Psoas muscle (tissue), 8 donors: ENCODE measurements at places on chromosomes 7 and 10. TPM values are rescaled to one million over a fixed set of nuclear protein-coding genes. Genes with fewer than 3 reads are reported as not detected.

DNA sequence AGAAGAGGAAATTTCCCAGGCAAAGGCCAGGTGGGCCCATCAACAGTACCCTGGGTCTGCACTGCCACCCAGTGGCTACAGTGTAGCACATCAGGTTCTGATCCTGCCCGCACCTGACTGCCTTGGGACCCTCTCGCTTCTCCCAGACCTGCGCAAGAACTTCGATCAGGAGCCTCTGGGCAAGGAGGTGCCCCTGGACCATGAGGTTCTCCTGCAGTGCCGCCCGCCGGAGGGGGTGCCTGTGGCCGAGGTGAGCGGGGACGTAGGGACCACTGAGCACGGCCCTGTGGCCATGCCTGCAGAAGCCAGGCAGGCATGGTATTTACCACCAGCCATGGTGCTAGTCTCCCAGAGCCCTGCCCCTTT lies 33.9 kb upstream of the SLC29A3 start:
- peak; percentile 48 for DNase-seq
- H3K27me3 ChIP-seq, result no peaks in the 10 kb centered on the region
- no peaks in the 10 kb centered on the region for H3K36me3 ChIP-seq
- H3K4me1 ChIP-seq, result no peaks in the 10 kb centered on the region
- no peak overlapping the region for H3K27ac ChIP-seq

- no peaks in the 10 kb centered on the region for H3K27me3 ChIP-seq
- H3K36me3 ChIP-seq, result no peaks in the 10 kb centered on the region
- H3K27ac ChIP-seq, result no peak overlapping the region
- no peak for DNase-seq
- no peaks in the 10 kb centered on the region for H3K4me1 ChIP-seq
Observed at GRCh38 chr10:753530-753929, 64.1 kb upstream of the DIP2C start.

- H3K27me3 ChIP-seq, result no peaks in the 10 kb centered on the region
- DNase-seq, result no peak
- no peaks in the 10 kb centered on the region for H3K4me1 ChIP-seq
- H3K27ac ChIP-seq, result no peak overlapping the region
- H3K4me3 ChIP-seq, result no peak overlapping the region
- peaks cover 63% of the 10 kb centered on the region for H3K36me3 ChIP-seq
Observed at GRCh38 chr7:48097521-48098231, 8.6 kb downstream of the UPP1 start.

- H3K36me3 ChIP-seq, result no peaks in the 10 kb centered on the region
- no peaks in the 10 kb centered on the region for H3K4me1 ChIP-seq
- no peaks in the 10 kb centered on the region for H3K27me3 ChIP-seq
- no peak for DNase-seq
- H3K4me3 ChIP-seq, result no peak overlapping the region
Observed at GRCh38 chr7:5470816-5471215, 47.2 kb upstream of the TNRC18 start.

DNA sequence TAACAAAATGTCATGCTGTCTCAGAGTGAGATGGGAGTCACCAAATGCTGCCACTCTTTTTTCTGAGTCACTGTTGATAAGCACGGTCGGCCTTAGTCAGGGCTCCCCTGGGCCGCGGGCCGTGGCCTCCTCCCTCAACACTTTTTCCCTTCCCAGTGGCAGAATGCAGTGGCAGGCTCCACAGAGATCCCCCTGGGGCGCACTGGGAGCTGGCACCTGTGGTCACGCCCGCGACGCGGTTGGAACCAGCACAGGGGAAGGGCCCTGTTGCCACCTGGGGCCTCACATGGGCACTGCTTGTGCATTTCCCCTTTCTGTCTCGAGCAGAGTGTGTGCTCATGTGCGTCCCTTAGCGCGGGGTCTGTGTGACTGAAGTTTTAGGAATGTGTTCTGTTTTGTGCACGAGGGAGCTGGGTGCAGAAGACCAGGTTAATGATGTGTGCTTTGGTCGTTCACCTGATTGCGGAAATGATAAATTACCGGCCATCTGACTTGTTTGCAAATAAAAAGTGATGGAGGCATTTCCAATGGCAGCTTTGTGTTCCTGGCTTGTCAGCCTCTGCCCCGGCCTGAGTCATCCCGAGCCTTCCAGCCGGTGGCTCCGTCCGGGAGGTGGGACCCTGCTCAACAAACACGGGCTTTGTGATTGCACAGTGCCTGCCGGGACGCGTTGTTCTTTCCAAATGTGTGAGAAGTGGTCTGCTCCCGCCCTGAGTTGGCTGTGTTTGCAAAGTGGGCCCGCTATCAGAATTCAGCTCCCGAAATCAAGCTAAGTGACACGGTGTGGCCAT lies 100.7 kb downstream of the NKX6-2 start:
- peak; percentile 46 for DNase-seq
- H3K4me1 ChIP-seq, result no peaks in the 10 kb centered on the region
- no peak overlapping the region for H3K4me3 ChIP-seq
- H3K27me3 ChIP-seq, result no peaks in the 10 kb centered on the region
- no peak overlapping the region for H3K27ac ChIP-seq

DNA sequence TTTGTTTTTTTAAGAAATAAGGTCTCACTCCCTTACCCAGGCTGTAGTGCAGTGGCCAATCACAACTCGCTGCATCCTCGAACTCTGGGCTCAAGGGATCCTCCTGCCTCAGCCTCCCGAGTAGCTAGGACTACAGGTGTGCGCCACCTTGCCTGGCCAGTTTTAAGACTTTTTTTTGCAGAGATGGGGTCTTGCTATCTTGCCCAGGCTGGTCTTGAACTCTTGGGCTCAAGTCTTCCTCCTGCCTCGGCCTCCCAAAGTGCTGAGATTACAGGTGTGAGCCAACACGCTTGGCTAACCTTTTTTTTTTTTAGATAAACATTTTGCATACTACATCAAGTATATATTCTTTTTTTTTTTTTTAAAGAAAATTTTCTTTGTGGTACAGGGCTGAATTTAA lies 18.2 kb downstream of the SEC23IP start:
- H3K36me3 ChIP-seq, result peaks cover 11% of the 10 kb centered on the region
- DNase-seq, result no peak
- H3K4me1 ChIP-seq, result no peaks in the 10 kb centered on the region

DNA sequence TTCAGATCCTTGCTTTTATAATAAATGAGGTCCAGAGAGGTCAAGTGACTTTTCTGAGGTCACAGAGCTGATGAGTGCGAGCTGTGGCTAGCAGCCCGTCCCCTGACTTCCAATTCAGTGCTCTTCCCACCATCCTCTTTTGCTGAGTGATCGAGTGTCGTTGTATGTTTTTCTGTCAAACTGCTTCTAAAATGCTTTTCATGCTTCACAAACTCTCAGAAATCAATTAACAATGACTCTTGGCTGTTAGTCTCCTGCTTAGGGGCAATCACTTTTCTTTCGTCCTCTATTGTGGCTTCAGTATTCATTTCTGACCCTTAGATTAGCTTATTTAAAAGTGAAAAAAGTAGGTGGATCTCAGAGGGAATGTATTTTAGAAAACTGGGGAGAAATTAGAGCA lies 423.7 kb downstream of the DPP6 start:
- H3K27ac ChIP-seq, result no peak overlapping the region
- H3K4me3 ChIP-seq, result no peak overlapping the region
- no peaks in the 10 kb centered on the region for H3K36me3 ChIP-seq
- H3K27me3 ChIP-seq, result no peaks in the 10 kb centered on the region
- no peak for DNase-seq
- H3K4me1 ChIP-seq, result no peaks in the 10 kb centered on the region

DNA sequence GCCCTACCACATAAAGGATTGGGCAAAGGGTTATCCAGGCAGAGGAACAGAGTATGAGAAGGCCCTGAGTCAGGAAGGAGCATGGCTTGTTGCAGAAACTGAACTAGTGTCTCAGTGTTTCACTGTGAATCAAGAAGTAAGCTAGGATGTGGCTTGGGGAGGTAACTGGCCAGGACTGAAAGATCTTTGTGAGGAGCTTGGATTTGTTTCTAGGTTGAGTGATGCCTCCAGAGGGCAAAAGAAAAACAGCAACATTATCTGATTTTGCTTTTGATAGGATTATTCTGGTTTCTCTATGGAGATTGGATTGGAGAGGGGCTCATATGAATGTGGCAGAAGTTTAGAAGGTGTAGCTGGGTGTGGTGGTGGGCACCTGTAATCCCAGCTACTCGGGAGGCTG lies 137.9 kb upstream of the HDAC9 start:
- no peaks in the 10 kb centered on the region for H3K27me3 ChIP-seq
- H3K27ac ChIP-seq, result no peak overlapping the region
- DNase-seq, result no peak
- H3K4me1 ChIP-seq, result peaks cover 6% of the 10 kb centered on the region
- H3K4me3 ChIP-seq, result no peak overlapping the region

- no peak overlapping the region for H3K27ac ChIP-seq
- no peak for DNase-seq
- no peaks in the 10 kb centered on the region for H3K36me3 ChIP-seq
Observed at GRCh38 chr10:10967029-10967428, 50.6 kb upstream of the CELF2 start.

DNA sequence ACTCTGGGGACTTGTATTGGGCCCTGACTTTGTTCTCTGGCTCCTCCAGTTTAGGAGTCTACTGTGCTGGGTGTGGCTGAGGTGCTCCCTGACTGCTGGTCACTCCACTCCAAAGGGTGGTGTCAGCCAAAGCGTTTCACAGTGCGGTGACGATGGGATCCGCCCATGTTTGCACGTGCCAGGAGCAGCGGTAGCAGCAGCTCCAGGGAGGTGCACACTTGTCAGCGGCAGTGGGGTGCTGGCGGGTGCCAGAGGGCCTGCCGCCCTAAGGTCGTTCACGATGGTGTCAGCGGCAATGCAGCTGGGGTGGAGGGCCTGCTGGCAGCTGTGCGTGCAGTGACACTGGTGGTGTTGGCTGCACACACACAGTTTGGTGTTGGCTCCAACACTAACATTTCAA lies 268.5 kb upstream of the AKR1E2 start:
- no peaks in the 10 kb centered on the region for H3K4me1 ChIP-seq
- no peak overlapping the region for H3K4me3 ChIP-seq
- H3K27me3 ChIP-seq, result peaks cover 2% of the 10 kb centered on the region
- no peaks in the 10 kb centered on the region for H3K36me3 ChIP-seq
- DNase-seq, result no peak

- H3K27ac ChIP-seq, result no peak overlapping the region
- H3K4me1 ChIP-seq, result no peaks in the 10 kb centered on the region
- no peaks in the 10 kb centered on the region for H3K36me3 ChIP-seq
Observed at GRCh38 chr10:10092581-10092980, 925.1 kb upstream of the CELF2 start.

DNA sequence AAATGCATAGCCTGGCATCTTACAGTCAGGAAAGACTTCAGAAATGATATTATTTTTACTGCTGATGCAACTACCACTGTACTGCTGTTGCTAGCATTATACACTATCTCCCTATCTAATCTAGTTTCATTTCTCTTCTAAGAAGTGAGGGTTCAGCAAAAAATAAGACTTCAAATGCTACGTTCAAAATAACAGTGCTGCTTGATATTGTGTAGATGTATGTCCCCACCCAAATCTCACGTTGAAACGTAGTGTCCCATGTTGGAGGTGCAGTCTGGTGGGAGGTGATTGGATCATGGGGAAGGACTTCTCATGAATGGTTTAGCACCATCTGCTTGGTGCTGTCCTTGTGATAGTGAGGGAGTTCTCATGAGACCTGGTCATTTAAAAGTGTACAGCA lies 129.4 kb downstream of the ANK3 start:
- no peak for DNase-seq
- H3K27me3 ChIP-seq, result no peaks in the 10 kb centered on the region
- no peaks in the 10 kb centered on the region for H3K4me1 ChIP-seq
- H3K27ac ChIP-seq, result no peak overlapping the region
- H3K36me3 ChIP-seq, result no peaks in the 10 kb centered on the region
- H3K4me3 ChIP-seq, result no peak overlapping the region

DNA sequence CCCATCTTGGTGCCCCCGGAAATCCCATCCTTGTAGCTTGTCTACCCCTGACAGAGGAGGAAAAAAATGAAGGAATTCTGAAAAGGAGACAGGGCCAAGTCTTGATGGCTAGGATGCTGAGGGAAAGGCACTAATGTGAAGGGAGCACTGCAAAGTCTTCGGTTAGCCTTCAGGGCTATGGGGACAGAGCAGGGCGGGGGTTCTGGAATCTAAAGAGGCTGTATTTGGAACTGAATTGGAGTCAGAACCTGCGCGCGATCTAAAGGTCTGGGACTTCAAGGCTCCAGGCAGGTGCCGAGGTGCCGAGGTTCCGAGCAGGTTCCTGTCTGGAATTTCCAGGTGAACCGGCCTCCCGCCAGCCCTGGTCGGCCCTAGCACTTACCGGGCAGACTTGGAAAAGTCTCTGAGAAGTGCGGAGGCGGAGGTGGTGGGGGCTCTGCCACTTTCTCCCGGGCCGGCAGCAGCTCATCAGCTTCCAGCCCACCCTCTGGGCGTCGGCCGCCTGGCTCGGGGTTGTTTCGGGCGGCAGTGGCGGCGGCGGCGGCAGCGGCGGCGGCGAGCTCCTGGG lies 781 bp downstream of the GBX1 start:
- peak overlapping the region; percentile 66 for H3K4me3 ChIP-seq
- DNase-seq, result no peak
- H3K4me1 ChIP-seq, result peaks cover 7% of the 10 kb centered on the region
- no peak overlapping the region for H3K27ac ChIP-seq
- no peaks in the 10 kb centered on the region for H3K36me3 ChIP-seq

- H3K4me3 ChIP-seq, result no peak overlapping the region
- no peaks in the 10 kb centered on the region for H3K36me3 ChIP-seq
- H3K27ac ChIP-seq, result no peak overlapping the region
- H3K27me3 ChIP-seq, result no peaks in the 10 kb centered on the region
- DNase-seq, result no peak
Observed at GRCh38 chr7:2087744-2088143, 145.0 kb downstream of the MAD1L1 start.

DNA sequence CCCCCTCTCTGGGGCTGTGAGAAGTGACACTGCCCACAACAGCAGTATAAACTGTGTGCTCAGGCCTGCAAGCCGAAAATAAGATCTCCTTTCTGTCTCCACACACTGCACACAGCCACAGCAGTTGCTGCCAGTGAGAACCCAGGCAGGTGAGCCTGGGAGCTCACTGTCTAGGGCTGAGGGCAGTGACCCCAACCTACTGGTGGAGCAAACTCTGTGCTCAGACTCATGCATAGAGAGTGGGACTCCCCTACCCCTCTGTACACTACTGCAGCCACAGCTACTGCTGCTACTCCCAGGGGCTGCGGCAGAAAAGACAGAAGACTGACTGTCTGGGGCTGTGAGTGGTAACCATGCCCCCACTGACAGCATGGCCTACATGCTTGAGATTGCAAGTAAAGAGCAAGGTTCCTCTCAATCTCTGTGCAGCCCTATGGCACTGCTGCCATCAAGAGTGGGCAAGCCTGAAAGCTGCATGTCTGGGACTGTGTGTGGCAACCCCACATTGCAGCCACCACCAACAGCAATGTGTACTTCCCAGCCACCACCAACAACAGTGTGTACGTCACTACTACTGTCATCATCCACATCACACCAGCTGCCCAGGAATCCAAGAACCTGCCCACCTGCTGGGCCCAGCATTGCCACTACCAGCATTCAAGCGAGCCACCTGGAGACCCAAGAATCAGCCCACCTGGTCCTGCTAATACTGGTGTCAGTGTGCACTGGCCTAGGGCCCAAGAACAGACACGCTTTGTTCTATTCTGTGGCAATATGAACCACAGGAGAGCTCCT lies 226.1 kb downstream of the XPNPEP1 start:
- H3K4me1 ChIP-seq, result no peaks in the 10 kb centered on the region
- DNase-seq, result no peak
- no peak overlapping the region for H3K27ac ChIP-seq
- H3K36me3 ChIP-seq, result no peaks in the 10 kb centered on the region

- no peak for DNase-seq
- H3K4me1 ChIP-seq, result no peaks in the 10 kb centered on the region
- no peaks in the 10 kb centered on the region for H3K36me3 ChIP-seq
- no peaks in the 10 kb centered on the region for H3K27me3 ChIP-seq
- no peak overlapping the region for H3K4me3 ChIP-seq
Observed at GRCh38 chr7:66344166-66344565, 139.0 kb downstream of the TPST1 start.

ZEB1 gene
- total RNA-seq, result 92.3 TPM

AGR2 gene
- total RNA-seq, result not detected

ZNF804B gene
- not detected for total RNA-seq

STK31 gene
- not detected for total RNA-seq

GIMAP5 gene
- 8.4 TPM for total RNA-seq
